Pulmonary artery endothelial cell (primary cell): ENCODE measurements at places on chromosomes 1 and 21. TPM values are rescaled to one million over a fixed set of nuclear protein-coding genes. Genes with fewer than 3 reads are reported as not detected.

- no peak for DNase-seq
Measured at GRCh38 chr1:3240524-3241235, 171.7 kb downstream of the PRDM16 start.

- DNase-seq: no peak
Measured at GRCh38 chr1:119968601-119969000, 72.3 kb upstream of the ADAM30 start.

GRCh38 chr1:29709704-29710280 is 473.5 kb downstream of the PTPRU start:
- DNase-seq: peak; percentile 40

DNA sequence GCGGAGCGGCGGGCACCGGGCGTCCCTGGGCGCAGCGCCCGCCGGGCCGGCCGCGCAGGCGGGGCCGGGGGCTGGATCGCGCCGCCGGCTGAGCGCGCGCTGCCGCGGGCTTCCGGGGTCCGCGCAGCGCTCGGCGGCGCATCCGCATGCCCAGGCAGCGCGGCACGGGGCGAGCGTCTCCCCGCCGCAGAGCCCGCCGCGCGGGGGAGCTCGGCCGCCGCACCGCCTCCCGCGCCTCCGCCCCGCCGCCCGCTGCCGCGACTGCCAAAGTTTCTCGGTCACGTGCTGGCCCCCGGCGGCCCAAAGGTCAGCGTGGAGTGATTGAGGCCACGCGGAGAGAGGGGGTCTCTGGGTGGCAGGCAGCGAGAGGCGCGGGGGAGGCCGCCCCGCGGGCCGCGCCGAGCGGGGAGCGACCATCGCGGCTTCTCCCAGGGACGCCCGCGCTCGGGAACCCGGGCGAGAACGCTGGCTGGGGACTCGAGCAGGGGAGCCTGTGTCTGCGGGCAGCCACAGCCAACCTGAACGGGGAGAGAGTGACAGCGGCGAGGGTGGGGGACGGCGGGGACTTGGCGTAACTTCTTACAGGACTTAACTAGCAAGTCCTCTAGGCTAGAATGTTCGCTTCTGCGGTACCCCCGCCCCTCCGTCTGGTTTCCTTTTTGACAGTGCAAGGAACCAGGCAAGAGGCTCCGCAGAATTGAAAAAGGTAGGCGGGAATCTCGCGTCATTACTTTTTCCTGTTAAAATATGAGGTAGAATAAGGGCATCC is at the start of gene ILDR2:
Gene ILDR2, minus strand, starts transcription at position 180 of the 769 bp plus-strand sequence. CDS start 272 bp downstream, outside the sequence.
- DNase-seq: no peak

DNA sequence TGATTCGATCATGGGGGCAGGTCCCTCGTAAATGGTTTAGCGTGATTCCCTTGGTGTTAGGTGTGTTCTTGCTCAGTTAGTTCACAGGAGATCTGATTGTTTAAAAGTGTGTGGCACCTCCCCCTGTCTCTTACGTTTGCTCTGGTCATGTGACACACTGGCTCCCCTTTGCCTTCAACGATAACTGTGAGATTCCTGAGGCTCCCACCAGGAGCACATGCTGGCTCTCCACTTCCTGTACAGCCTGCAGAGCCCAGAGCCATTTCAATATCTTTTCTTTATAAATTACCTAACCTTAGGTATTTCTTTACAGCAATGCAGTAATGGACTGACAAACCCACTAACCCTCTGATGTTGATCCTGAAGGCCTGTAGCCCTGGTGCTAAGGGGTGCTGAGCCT is 141.9 kb downstream of the FCRL5 start:
- DNase-seq: no peak

DNA sequence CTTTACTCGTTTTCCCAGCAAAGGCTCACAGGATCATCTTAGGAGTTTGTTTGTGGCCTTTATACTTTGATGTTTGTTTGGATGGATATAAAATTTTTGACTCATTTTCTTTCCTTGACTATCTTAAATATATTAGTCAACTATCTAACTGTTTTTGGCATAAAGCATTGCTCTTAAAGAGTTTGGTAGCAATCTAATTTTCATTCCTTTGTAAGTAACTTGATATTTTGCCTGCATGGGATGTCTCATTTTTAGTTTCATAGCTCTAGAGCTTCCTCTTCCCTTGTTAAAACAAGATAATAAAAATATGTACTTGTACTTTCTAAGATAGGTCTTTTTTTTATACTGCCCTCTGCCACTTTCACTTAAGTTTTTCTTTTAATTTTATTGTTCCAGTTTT is 161.9 kb downstream of the MAGI3 start:
- no peak for DNase-seq

GRCh38 chr1:181484821-181485220 is 1.5 kb downstream of the CACNA1E start:
- DNase-seq: no peak

DNA sequence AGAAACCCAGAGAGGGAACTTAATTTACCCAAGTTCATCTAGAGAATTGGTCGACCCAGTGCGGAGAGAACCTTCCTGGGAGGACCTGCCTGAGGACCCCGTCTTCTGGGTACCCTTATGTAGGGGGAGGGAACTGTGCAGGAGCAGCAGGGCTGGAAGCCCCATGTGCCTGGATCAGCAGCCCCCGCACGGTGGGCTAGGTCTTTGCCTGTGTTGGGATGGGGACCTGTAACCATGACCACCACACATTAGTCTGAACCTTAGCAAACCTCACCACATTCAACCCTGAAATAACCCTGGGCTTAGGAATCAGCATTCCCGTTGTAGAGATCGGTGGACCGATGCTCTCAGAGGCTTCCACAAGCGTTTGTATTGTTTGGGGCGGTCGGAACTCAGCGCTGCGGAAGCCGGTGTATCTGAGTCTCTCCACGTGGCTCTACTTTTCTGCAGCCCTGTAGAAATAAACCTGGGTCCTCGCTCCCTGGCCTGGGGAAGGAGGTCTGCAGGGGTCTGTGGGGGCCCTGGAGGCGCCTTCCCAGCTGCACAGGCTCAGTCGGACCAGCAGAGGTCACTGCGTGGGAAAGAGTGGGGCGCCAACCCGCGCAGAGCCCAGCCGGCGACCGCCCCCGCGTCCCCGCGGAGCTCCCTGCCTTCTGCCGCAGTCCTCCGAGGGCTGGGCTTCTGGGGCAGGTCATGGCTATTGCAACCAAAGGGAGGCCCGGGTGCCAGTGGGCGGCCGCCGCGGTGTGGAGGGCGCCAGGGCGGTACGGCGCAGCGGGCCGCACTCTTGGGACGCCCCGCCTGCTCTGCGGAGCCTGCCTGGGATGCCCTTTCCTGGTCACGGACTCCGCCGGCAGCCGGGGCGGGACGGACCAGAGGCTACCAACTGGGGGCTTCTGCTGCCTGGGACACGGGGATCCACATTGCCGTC is 36.2 kb upstream of the KCNA10 start:
- DNase-seq: no peak

DNA sequence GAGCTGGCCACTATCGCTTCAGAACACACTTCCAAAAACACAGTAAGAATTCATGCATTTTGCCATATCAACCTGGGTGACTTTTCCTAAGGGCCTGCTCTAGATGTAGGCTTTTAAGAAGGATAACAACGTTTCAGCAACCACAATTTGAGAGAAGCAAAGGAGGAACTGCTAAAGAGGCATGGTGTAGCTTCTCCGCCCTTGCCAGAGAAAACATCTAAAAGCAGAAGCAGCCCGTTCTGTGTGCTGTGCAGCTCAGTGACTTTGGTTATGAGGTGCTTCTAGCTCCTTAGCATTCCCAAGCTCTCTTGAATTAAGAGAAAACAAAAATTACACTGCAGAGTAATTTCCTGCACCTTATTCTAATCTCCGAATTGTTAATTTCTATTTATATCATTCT is 2.7 kb downstream of the PER3 start:
- no peak for DNase-seq

DNA sequence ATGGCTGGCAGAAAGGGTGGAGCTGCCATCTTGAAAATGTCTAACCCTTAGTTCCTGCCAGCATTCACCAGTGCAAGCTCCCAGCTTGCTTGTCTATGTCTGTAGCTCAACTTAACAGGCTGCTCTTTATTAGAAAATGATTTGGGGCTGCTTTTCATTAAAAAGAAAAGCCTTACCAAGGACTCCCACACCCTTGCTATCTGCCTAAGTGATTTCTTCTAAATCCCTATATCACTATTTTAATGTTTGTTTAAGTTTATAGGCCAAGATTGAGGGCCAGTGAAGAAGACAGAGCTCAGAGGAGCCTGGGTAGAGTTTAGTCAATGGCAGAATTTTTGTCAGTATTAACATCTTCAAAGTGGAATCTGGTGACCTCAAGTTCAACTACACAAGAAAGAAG is 336.8 kb upstream of the CHRM3 start:
- no peak for DNase-seq

GRCh38 chr1:29256979-29257804 is 20.9 kb downstream of the PTPRU start:
- no peak for DNase-seq

- DNase-seq: peak; percentile 36
Measured at GRCh38 chr1:229024528-229025130, 246.3 kb upstream of the RAB4A start.

DNA sequence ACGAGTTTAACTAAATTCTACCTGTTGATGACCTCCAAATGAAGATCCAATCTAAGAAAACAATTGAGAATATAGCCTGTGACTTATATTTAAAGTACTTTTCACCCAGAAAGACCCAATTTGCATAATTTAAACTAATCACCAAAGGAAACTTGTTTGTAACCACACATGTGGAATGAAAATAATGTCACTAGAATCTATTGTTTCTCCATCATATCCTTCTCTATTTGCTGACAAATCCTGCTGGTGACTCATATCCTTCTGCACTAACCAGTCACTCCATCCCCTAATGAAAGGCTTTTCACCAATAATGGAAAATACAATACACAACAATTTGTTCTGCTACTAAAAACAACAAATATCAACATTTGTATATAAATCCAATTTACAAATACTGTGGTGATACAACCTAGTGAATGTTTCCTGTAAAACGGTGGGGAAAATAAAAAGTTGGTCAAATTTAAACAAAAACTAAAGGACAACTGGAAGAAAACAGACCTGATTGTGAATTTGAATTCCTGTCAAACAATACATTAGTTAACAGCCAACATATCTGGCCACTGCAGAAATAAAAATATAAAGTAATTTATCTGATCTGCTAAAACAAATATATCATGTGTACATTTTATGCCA is 6.5 kb downstream of the PTP4A2 start:
- DNase-seq: no peak

DNA sequence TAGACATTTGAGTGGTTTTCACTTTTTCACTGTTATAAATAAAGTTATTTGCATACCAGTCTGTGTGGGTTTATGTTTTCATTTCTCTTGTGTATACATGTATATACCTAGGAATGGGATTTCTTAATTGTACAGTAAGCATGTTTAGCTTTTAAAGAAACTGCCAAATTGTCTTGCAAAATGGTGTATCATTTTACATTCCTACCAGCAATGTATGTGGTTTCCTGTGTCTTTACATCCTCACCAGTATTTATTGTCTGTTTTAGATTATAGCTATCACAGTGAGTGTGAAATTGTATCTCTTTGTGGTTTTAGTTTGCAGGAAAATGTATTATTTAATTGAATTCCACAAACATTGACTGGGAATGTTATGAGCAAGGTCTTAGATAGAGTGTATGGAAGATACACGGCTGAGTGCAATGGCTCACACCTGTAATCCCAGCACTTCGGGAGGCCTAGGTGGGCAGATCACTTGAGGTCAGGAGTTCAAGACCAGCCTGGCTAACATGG is 57.3 kb downstream of the MACF1 start:
- no peak for DNase-seq

- no peak for DNase-seq
Measured at GRCh38 chr1:228039006-228039903, 32.5 kb downstream of the WNT3A start.

- DNase-seq: no peak
Measured at GRCh38 chr1:116881879-116882520, 27.7 kb upstream of the PTGFRN start.

DNA sequence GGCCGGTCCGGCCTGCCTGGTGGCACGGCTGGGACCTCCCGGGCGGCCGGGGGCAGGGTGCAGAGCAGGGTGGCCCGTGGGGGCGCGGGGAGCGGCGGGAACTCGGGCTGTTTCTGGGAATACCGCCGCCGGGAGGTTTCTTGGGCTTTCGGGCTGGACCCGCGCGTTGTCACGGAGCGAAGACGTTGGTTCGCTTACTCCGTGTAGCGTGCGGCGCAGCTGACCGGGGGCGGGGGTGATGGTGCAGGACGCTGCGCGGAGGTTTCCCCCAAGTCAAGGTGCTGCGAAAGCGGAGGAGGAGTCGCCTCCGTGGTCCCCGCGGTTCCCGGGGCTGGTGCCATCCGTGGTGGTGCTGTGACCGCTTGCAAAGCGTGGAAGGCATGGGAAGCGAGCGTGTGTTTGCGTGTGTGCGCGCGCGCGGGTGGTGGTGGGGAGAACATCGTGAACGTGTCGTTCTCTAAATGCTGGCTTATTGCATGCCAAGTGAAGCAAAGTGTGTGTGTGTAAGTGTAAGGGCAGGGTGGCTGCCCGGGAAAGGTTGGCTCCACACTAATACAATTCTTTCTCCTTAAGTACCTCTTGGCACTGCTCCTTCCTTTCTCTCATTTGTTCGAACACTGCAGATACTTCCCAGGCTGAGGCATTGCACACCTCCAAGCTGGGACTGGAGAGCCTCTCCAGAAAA is 1.1 kb downstream of the RYR2 start:
- DNase-seq: no peak

- no peak for DNase-seq
Measured at GRCh38 chr21:41784456-41785102, 17.7 kb upstream of the RIPK4 start.

DNA sequence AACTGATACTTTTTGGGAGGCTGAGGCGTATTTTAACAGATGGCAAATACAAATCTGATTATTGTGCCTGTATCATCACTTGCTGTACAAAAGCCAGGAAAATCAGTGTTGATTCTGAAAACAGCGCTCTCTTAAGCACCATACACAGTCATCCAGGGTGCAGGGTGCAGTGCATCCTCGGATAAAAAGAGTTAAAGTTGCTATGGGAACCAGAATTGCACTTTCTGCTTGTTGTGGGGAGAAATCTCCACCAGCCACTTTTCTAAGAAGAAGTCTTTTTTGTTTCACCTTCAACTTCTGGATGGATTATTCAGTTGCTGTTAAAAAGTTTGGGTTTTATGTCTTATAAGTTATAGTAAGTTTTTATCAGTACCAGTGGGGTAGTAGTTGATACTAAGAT is 3.8 kb downstream of the LAMC1 start:
- DNase-seq: no peak

The JAM2 gene
- total RNA-seq: 2.2 TPM in 2 replicates

The CFAP74 gene
- not detected in 2 replicates for total RNA-seq

The CFAP141 gene
- not detected in 2 replicates for total RNA-seq

The ANGPTL3 gene
- not detected in 2 replicates for total RNA-seq
